ENCODE measurements at places on chromosomes 16 and 17.

DNA sequence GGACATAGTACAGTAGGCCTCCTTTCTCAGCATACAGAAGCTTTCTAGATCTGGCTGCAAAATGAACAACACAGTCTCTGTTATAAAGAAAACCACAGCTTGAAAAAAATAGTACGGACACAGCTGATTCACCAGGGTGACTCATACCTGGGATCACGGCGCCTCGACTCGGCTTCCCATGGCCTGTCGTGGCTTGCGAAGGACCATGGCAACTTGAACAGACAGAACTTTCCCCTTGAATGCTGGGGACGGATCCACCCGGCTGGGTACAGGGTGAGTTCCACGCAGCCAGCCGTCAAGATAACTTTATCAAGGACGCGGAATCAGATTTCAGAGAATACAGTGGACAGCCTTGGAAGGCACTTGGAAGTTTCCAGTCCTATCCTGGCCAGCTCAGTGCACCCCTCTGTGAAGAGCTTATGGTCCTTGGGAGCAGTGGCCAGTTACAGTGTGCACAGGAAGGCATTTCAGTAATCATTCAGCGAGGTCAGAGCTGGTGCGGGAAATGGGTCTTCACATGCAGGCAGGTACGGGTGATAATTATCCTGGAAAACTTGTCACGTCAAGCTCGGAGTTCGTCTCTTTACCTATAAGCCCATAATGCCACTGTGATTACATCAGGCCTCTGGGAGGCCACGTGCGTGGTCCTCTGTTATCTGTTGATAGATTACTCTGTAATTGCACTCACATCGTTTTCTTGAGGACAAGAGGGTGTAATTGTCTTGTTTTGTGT, 57.9 kb upstream of the MAF start:
- DNase-seq = no peak

DNA sequence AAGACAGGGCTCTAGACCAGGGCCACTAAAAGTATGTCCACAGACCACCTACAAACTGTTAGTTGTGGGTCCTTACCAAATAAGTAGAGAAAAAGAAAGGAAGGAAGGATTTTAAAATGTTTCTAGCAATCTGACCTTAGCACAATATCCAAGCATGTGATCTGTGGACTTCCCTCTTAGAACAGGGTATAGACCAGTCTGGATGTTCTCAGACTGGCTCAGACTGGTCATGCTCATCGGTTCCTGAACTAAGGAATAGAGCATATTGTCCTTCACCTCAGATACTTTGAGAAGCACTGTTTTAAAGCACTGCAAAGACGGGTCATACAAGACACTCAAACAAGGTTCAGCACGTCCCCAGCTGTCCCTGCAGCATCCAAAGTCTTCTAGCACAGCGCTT, 25.8 kb downstream of the CUEDC1 start:
- DNase-seq = no peak

GRCh38 chr17:57672971-57673370, 72.1 kb downstream of the CCDC182 start:
- no peak for DNase-seq

DNA sequence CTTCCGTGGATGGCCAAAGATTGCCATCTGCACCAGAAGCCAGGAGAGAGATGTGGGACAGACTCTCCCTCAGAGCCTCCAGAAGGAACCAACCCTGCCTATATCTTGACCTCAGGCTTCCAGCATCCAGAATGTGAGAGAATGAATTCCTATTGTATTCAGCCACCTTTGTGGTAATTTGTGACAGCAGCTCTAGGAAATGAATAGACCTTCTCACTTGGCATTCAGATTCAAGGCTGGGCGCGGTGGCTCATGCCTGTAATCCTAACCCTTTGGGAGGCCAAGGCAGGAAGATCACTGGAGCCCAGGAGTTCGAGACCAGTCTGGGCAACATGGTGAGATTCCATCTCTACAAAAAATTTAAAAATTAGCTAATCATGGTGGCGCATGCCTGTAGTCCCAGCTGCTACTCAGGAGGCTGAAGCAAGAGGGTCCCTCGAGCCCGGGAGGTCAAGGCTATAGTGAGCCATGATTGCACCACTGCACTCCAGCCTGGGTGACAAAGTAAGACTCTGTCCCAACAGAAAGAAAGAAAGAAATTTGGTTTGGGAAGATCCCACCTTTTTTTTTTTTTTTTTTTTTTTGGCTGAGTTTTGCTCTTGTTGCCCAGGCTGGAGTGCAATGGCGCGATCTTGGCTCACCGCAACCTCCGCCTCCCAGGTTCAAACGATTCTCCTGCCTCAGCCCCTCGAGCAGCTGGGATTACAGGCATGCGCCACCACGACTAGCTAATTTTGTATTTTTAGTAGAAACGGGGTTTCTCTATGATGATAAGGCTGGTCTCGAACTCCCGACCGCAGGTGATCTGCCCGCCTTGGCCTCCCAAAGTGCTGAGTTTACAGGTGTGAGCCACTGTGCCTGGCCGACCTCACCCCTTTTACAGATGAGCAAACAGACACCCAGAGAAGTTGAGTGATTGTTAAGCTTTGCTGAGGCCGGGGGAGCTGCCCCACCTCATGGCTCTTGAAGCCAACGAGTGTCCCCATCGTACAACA, 4.3 kb upstream of the CPSF4L start:
- DNase-seq = no peak

DNA sequence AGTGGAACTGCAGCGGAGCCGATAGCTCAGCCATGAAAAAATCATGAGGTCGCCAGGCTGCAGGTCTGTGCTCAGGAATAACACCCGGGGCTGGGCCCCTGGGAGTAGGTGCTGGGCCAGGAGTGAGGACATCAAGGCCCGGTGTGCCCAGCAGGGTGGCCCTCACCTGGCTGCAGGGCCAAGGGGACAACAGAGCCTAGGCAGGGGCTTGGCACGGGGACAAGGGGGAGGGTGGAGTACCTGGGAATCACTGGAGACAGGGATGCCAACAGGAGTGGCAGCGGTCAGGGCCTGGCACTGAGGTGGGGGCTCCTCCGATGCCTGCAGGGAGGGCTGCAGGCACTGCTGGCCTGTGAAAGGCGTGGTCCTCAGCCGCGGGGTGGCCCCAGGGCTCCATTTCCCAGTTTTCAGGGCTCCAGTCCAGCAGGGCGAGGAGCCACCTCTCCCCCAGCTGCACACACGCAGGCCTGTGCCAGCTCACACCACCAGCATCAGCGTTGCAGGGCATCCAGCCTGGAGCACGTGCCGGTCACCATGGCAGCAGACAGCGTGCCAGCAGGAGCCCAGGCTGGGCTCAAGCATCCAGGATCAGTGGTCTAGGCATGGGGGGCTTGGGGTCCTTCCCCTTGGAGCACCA, 4.7 kb upstream of the FSCN2 start:
- DNase-seq = no peak

DNA sequence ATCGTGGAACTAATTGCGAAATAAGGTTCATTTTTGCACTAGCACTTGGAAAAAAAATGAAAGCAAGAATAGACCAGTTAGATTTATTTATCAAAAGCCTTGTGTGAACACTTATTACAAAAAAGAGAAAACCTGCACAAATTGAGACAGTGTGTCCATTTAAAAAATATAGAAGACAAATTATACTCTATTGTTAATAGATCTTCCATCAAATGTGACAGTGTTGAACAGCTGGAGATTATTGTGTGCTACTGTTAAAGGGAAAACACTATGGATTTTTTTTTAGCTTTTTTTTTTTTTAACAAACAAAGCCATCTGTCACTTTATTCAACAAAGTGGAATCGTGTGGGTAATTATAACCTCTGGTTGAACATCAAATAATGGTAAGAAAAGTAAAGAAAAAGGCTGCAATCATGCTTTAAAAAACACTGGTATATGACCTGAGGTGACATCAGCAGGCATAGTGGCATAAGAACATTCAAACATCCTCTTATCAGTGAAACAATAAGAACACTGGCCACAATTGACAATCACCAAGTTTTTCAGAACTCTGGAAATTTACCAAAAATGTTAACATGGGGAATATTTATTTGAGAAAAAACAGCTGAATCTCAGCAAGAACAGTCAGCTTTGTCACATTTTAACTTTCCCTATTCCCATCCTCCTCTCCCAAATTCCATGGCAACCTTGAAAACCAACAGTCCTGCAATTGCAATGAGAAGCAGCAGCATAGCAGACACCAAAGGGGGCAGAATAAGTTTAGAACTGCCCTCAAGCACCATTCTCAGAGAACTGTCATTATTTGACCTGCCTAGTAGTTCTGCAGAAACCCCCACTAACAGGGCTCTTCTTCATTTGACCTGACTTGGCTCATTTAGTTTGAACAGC, 442.3 kb upstream of the MON1B start:
- DNase-seq = no peak

- no peak for DNase-seq
Measured at GRCh38 chr16:84641643-84642358, 6.5 kb upstream of the KLHL36 start.

GRCh38 chr16:1532081-1532760, 1.2 kb upstream of the TMEM204 start:
- no peak for DNase-seq

DNA sequence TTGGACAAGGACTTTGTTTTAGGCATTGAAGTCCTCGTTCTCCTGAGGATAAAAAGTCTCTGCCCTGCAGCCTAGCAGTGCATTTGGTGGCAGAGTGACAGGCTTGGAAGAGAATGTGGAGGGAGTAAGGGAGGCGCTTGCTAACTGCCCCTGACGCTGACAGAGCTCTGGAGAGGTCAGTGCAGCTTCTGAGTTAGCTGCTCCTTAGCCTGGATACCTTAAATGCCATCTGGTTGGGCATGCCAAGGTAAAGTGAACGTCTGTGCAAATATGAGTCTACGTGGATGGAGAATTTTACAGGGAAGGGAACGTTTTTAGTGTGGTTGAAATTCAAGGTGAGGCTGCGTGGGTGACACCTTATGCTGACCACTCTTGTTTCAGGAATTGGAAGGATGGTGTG, 44.4 kb downstream of the SEC14L1 start:
- no peak for DNase-seq

GRCh38 chr17:40993839-40994238, at the start of gene KRTAP3-3:
Gene KRTAP3-3 (minus strand): TSS chr17:40994164. CDS start chr17:40994097, 67 bp downstream.
- no peak for DNase-seq

DNA sequence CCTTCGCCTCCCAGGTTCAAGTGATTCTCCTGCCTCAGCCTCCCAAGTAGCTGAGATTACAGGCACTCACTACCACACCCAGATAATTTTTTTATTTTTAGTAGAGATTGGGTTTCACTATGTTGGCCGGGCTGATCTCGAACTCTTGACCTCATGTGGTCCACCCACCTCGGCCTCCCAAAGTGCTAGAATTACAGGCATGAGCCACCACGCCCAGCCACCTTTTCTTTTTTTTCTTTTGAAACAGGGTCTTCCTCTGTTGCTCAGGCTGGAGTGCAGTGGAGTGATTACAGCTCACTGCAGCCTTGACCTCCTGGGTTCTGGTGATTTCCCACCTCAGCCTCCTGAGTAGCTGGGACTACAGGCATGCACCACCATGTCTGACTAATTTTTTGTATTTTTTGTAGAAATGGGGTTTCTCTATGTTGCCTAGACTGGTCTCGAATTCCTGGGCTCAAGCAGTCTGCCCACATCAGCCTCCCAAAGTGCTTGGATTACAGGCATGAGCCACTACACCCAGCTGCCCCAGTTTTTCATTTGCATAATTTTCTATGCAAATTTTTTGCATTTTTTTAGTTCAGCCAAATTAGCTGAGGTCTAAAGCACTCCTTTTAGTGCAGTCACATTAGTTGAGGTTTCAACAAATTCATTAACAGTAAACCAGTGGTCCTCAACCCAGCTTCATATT, 11.3 kb downstream of the WWP2 start:
- no peak for DNase-seq

DNA sequence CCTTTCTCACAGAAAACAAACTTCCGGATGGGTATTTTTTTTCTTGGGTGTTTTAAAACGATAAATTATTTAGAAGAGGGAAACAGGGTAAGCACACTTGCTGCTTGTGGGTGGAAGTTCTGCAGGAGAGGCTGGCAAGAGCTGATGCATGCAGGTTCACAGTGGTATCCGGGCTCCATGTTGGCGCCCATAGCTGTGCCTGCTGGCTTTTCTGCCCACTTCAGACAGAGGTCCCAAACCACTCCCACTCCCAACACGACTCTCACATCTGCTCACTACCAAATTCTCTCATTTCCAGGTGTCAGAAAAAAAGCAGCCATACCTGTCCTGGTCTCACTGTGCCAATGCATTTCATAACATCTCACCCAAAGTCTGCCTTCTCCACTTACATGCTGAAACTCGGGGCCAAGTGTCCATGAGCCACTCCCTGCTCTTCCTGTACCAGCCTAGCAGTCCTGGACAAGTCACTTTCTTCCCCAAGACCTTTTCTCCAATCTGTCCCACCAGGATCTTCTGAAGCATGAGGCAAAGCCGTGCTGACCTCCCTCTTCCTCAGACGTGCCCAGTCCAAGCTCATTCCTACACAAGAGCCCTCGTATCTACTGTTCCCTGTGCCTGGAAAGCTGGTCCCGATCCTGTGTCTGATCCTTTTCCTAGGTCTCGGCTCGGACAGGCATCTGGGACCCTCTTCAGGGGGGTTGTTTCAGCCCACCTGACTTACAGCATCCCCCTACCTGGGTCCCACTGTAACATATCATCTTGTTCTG, 1.5 kb downstream of the CD300LF start:
- no peak for DNase-seq

DNA sequence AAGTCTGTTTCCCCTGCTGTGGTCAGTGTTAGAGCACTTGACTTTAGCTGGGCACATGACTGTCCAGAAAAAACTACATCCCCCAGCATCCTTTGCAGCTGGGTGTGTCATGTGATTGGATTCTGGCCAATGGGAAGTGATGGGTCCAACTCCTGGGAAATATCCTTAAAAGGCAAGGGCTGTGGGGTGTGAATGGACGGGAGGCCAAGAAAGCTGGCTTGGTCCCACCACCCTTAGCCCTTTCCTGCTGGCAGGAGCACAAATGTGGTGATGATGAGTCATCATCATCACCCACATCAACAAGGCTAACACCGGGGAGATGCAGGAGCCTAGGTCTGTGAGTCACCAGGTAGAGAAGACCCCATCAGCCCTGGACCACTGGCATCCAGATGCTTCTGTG, 341.7 kb downstream of the C16orf95 start:
- DNase-seq = no peak

- no peak for DNase-seq
Measured at GRCh38 chr16:79628988-79629387, 28.5 kb upstream of the MAF start.

- no peak for DNase-seq
Measured at GRCh38 chr17:48539177-48539576, 5.7 kb downstream of the HOXB2 start.

DNA sequence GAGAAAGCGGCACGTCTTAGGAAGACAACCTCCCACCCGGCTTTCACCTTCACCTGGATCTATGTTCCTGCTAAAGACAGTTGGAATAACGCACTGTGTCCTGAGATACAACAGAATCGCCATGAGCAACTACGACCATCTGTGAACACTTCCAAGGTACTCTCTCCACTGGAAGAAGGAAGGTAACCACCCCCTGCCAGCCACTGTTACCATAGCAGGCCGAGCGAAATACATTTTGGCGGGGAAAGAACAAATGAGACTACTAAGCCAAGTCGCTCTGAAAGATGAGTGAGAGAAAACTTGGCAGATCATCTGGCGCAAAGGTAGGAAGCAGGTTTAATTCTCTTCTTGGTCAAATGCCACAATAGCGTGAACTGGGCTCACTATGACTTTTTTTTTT, 9.8 kb downstream of the CRK start:
- DNase-seq = no peak

GRCh38 chr17:77572065-77572601, 386.4 kb upstream of the TNRC6C start:
- DNase-seq = no peak

Measured in activated T-cell treated with anti-CD3 and anti-CD28 coated beads for 48 hours (primary cell).